CD4-positive, alpha-beta T cell treated with Interleukin-21 for 1 hour (primary cell): ENCODE measurements at places on chromosomes 12 and 14.

DNA sequence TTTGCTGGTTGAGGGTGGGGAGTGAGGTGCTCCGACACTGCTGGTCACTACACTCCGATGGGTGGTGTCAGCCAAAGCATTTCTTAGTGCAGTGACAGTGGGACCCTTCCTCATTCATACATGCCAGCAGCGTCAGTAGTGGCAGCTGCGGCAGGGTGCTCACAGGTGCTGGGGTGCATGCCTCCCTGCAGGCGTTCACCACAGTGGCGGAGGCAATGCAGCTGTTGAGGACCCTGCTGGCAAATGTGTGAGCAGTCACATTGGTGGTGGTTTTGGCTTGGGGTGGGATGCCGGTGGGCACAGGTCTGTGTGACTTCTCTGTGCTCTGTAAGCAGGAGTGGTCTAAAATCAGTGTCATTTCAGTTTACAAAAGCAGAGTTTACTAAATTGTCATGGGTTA, 464.6 kb downstream of the FUT8 start:
- DNase-seq, result no peak

- no peak for DNase-seq
Observed at GRCh38 chr12:123083661-123084571, 67.0 kb downstream of the PITPNM2 start.

DNA sequence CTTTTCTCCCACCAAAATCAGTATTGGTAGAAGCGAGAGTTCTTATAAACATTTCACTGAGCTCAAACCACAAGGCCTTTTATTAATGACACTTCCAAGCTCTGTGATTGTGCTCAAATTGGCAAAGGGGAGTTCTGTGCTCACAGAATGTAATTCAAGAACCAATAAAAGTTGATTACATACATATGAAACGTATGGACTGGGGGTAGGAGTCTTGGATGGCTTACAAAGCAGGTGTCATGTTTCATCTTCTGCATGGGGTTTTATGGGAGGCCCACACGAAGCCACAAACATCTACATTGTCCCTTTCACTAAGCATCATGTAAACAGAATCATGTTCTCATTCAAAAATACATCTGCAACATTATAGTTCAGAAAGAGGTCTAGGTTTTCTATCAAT, 828.3 kb downstream of the VRK1 start:
- DNase-seq, result no peak

DNA sequence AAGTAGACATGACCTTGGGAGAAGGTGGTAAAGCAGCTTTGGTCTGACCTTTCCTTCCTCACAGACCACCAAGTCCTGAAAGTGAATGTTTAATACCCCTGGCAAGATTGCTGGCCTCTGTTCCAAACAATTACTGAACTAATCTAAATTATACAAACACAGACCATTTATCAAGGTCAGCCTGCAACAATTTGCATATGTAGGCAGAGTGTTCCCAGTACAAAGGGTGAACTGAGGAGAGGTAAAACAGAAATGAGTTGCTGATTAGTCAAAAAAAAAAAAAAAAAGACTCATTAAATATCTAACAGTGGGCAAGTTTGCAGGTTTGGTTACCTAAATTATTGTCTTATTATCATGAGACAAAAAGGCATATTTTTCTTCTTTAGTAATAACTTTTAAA, 506.5 kb downstream of the TMEM117 start:
- DNase-seq, result no peak

- no peak for DNase-seq
Observed at GRCh38 chr12:70556179-70556869, 80.9 kb downstream of the PTPRB start.

GRCh38 chr12:72267974-72268373, 4.2 kb upstream of the TRHDE start:
- no peak for DNase-seq

DNA sequence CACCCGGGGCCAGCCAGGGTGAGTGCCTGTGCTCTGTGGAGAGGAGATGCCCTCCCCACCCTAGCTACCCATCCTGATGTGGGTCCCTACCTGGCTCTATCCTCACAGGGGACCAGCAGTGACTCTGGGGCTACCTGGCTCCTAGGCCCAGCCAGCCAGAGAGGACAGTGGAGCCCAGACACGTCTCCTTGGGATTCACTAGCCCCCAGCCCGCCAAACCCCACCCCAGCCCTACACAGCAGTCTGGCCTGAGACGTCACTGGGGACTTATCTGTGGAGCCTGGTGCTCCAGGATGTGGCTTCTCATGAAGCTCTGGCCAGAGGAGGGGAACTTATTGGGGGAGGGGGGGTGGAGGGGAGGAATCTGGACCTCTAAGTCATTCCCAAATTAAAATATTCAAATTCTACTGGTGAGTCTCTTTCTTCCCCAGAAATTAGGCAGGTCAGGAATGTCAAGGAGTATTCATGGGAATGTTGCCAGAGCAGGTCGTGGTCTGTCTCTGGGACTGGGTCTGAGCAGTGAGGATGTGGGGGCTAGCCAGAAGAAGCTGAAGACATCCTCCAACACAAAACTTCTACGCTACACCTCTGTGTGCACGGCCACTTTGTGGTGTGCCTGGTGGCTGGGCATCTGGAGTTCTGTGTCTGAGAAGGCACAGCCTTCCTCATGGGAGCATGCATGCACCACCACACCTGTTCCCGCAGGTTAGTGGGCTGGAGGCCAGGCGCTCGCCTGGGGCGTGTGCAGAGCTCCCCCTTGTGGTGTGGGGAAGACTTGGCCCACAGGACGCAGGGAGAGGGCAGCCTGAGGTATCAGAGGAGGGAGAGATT, 2.7 kb downstream of the CMTM5 start:
- peak; percentile 65 for DNase-seq

DNA sequence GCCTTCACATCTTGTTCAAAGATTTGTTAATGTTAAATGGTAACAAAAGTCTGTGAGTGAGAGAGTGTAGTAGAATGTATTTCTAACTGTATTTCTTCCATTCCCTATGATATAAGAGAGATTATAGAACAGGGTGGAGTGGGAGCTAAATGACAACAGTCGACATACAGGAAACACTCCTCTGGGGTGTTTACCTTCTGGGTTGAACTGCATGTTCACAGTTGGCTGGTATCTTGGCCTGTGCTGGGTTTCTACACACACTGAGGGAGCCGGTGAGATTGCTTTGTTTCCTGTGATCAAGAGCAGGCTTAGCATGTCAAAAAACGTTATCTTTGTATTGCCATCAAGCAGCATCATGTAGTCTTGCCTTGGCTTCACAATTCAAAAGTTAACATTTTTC, 274.3 kb upstream of the FAR2 start:
- DNase-seq, result no peak

DNA sequence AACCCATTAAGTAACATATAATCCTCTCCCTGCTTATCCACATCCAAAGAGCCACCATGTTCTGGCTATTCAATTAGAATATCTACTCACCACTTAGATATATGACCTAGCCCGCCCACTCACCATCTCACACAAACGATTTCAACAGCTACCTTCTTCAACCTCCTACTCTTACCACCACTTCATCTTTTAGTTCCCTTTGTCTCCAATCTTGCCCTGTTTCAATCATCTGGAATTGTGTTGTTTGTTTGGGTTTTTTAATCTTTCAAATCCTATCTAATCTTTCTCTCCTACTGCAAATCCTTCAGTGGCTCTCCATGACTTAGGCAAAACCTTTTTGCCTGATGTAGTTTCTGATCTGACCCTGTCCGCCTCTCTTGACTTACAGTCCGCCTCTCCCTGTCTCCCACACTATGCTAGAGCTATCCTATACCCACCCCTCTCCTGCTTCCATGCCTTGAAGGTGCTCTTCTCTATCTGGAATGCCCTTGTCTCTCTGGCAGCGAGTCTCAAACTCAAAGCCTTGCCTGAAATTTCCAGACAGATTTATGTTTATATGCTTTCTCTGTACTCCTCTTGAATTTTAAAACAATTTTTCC, 161.0 kb upstream of the CRY1 start:
- no peak for DNase-seq

DNA sequence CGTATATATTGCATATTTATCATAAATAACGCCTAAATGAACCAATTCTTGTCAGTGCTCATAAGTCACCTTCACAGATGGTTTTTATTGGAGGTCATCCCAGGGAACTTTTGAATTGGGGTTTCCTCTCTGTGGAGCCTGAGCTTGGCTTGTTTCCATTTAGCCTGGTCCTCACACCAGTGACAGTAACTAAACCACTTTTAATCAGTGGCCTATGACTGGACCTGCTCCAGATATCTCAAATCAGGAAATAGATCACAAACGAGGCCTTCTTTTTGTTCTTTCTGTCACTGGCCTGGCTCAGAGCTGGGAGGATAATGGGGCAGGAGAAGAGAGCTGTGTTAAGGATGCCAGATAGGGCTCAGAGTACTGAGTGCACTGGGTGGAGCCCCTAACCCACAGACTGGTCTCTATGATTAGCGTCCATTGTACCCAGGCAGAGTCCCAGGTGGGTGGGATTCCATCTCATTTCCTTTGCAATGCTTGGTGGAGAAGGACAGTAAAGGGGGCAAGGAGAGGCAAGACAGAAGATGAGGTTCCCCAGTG, 92.4 kb downstream of the NUAK1 start:
- no peak for DNase-seq

DNA sequence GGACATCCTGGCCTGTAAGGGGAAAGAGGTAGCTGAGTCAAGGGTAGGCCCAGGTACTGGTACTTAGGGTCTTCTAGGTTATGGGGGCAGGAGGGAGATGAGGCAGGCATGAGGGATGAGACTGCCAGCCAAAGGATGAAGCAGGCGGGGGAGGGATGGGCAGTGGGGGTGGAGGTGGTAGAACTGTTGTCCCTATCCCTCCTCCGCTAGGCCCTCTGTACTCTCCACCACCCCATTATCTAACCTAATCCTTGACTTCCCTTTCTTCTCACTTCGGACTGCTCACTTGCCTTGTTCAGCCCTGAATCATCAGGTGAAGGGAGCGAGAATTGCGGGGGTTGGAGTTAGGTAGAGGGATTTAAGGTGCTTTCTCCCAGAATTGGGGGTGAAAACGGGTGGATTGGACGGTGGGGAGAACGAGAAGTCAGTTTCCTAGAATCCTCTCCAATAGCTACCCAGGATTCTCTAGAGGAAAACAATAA, 562 bp downstream of the PAN2 start:
- DNase-seq, result no peak

DNA sequence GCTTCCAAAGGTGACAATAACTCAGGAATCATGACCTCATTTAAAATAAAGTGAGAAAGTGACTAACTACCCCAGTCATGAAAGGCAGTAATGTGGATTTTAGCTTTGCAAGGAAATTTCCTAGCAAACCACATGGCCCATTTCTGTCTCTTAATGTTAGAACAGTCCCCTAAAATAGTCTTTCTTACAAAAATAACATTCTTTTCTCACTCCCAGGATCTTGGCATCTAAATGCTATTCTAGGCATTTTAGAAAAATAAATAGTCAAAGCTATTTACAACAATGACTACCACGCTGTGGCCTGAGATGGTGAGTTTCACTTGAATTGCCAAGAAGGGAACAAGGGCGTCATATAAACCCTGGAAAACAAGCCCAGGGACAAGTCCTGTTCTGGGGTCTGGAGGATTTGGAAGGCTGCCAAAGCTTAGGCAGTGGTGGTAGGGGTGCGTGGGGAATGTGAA, 101.2 kb upstream of the CCDC175 start:
- no peak for DNase-seq

DNA sequence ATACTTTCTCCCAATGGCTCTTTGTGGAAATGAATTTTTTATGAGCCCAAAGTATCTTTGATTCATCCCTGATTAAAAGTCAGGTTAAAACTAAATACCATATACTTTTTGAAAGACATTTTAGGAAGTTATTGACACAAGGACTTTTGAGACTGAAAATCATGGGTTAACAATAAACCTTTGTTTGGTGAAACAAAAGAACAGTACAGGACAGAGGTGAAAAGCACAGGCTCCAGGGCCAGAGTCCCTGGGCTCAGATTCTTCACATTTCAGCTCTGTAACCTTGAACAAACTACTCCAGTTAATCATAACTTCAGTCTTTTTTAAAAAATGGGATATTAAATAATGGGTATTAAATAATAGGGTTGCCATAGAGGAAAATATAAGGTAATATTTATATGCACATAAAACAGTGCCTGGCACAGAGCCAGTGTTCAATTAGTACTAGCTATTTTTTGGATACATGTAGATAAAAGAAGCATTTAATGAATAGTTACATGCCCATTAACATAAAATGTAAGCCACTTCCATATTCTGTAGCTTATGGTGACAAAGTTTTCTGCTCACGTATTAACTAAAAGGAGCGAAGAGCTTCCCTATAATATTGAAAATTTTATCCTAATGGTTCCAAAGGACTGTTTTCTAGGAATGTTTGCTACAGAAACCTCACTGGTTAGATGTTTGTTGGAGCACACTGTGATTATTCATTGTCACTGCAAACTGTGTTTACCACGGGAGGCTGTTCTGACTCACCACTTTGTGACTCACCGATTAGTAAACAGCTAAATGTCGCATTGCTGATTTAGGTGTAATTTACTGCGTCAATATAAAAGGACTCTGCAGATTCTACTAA, 255.4 kb downstream of the DAD1 start:
- no peak for DNase-seq

DNA sequence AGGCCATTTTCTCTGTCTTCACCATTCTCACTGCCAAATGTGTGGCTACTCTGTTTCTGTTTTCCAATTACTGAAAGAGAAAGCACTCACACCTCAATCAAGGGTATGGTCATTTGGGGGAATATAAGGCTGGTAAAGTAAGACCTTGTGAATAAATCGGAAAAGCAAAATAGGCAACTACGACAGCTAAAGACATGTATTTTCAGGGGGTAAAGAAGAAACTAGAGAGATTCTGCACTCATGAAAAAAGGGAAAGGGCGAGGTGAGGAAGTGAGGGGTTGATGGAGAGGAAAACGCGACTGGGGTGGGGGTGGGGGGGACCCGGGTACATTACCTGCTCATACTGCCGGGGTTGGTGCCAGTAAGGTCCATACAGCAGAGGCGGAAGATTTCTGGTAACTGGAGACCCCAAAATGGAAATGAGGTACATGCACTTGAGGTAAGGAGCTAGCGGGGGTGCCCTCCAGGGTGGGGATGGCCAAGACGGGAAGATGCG, 19.3 kb downstream of the CHD8 start:
- DNase-seq, result no peak
